Smooth muscle cell of the brain vasculature (primary cell): ENCODE measurements at places on chromosomes 16 and 17.
A peak's percentile ranks its signal among the peaks of the same experiment; 100 is the strongest.

GRCh38 chr17:2692781-2693135, 18.8 kb downstream of the CLUH start:
- DNase-seq, result no peak

GRCh38 chr16:88296437-88297177, 86.2 kb upstream of the ZNF469 start:
- no peak for DNase-seq

- DNase-seq, result no peak
Measured at GRCh38 chr16:89383095-89384003, 107.0 kb downstream of the ANKRD11 start.

DNA sequence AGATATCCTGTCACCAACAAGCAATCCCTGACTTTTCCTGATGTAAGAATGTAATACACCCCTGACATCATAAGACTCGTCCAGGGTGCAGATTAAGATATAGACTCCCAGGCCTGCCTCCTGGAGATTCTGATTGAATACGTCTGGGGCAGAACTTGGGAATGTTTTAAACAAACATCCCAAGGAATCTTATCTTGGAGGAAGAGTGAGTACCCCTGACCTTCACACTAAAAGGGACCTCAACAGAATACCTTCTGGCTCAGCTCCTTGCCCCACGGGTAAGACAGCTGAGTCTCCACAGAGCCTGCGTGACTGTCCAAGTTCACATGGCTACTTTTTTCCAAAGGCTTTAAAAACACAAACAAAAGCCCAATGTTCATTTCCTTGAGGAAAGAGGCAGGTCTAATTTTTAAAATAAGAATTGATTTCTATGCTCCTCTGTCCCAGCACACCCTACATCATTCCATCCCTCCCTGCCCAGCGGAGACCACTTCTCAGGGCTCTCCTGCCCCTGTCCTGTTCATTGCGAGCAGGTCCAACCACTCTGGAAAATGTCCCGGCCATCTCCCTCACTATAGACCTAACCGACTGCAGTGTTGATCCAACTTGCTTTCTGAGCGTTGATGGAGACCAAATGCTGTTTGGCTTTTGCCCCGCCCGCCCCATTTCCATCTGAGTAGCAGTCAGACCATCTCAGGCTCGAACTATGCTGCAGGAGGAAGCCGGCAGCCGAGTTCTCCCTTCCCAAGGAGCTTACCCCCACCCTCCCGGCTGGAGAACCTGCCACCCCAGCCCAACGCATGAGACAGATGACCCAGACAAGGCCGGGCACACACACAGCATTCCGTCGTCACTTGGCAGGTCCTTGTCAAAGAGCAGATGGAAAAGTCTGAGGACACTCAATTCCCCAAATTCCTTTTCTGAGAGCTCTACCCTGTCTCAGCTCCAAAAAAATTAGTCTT, 44.1 kb upstream of the MYH10 start:
- DNase-seq, result no peak

GRCh38 chr17:2406271-2406902, 5.5 kb upstream of the MNT start:
- DNase-seq, result no peak

- no peak for DNase-seq
Measured at GRCh38 chr17:51155416-51155815, 2.1 kb downstream of the NME1 start.

GRCh38 chr16:82404586-82405315, 222.0 kb upstream of the CDH13 start:
- no peak for DNase-seq

DNA sequence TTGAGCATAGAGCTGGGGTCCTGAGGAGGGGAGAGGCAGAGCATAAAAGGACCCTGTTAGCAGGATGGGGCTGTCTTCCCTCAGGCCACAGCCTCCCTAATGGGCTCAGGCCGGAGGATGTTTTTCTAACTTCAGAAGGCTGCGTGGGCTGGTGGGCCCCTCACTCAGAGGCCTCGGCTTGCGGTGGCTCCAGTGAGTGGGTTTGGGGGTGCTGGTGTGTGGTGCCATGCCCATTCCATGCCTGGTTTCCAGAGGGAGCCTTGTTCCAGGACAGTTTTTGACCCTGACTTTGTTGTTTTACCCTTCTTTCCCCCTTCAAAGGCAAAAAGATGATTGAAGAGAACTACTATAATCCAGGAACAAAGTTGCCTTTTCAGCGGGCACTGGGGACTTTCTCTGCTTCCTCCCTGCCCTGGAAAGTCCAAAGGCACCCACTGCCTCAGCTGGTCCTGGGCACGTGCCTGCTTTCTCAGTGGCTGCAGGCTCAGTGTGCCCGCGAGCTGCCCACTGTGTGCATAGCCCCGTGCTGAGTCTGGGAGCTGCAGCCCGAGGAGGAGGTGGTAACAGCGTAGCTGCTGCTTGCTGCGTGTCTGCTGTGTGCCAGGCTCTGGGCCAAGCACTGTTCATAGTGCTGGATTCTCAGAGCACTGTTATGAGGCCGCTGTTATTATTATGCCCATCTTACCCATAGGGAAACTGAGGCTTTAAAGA, 11.8 kb downstream of the NKD1 start:
- no peak for DNase-seq

DNA sequence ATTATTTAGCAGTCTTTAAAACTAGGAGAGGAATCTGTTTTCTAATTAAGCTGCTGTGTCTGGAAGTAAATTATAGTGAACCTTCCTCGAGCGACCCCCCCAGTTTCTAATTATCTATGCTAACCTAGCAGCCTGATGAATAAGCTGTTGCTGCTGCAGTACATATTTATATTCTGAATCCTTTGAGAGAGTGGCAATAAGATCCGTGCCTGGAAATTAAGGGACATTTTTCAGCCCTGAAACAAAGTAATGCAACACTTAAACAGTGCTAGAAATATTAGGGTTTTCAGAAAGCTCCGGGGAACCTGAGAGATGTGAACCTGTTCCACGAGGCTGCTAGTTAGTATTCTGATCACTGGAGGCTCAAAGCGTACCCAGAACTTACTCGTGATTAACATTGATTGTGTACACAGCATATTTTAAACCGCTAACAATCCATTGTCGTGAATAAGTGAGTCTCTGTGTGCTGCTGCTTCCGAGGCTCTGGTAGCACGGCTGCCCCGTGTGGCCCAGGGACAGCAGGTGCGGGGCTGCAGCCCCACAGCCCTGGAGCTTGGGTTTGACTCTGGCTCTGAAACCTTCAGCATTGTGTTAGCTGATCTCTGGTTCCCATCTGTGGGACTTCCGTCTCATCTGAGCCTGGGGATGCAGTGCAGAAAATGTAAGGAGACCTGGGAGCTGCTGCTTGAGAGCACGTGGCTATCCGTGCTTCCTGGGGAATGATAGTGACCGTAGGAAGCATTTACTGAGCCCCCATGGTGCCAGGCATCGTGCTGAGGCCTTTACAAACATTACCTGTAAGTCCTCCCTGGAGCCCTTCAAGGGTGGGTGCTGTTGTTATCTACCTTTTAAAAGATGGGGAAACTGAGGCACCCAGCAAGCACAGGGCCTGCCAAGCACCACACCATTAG, 190.9 kb upstream of the CHMP6 start:
- no peak for DNase-seq

GRCh38 chr17:69246726-69247375, 18.2 kb upstream of the ABCA10 start:
- DNase-seq, result peak; percentile 26

GRCh38 chr17:39122991-39123390, 28.4 kb downstream of the PLXDC1 start:
- no peak for DNase-seq

DNA sequence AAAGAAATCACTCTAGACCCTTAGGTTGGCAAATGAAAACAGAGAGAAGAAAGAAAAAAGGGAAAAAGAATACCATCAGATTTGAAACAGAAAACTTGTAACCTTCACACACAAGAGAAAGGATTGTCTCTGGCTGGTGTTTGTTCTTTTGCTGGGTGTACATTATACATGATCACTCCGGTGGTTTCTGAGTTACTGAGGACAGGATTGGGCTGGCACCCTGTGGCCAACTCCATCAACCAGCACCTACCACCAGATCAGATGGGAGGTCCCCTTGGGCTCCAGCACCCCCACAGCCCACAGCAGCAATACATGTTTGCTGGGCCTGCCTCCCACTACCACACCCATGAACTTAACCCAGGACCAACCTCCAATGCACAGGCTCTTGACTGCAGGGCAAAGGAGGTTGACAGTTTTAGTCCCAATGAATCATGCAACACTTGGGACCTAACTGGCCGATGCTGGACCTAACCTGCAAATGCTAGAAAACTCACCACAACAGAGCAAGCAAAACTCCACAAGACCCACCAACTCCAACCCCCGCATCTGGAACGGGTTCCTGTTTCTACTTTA, 308.3 kb downstream of the SOX9 start:
- DNase-seq, result no peak

DNA sequence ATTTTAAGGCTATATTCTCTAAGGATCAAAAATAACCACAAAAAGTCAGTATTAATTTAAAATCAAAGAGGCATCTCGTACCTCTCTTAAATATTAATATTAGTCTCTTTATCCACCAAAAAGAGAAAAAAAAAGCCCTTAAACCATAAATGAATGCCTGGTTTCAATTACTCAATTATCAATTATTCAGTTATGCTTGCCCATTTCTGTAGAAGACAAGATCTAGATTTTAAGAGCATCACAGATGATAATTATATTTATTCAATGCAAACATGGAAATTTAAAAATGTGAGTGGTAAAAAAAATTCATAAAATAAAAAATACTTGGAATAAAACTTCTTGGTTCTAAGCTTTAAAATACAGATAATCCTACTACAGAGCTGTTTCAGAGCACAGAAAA, 125.7 kb upstream of the CORO6 start:
- no peak for DNase-seq

- DNase-seq, result no peak
Measured at GRCh38 chr16:46743232-46743719, 4.9 kb downstream of the MYLK3 start.

GRCh38 chr16:56388209-56388608, 37.1 kb downstream of the AMFR start:
- no peak for DNase-seq

GRCh38 chr16:28537076-28537475, 1.7 kb downstream of the NUPR1 start:
- DNase-seq, result no peak

DNA sequence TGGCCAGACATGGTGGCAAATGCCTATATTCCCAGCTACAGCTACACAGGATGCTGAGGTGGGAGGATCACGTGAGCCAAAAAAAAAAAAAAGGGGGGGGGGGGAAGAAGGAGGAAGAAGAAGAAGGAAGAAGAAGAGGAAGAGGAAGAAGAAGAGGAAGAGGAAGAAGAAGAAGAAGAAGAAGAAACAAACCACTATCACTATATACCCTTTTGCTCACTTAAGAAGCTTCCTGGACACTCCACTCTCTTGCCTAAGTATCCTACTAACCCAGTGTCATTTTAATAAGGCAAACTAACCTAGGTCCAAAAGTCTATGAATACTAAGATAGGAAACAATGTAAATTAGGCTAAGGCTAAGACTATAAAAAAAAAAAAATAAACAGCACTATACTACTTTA, 54.8 kb downstream of the GPATCH8 start:
- DNase-seq, result no peak

- DNase-seq, result no peak
Measured at GRCh38 chr16:89444151-89444723, 46.1 kb downstream of the ANKRD11 start.

DNA sequence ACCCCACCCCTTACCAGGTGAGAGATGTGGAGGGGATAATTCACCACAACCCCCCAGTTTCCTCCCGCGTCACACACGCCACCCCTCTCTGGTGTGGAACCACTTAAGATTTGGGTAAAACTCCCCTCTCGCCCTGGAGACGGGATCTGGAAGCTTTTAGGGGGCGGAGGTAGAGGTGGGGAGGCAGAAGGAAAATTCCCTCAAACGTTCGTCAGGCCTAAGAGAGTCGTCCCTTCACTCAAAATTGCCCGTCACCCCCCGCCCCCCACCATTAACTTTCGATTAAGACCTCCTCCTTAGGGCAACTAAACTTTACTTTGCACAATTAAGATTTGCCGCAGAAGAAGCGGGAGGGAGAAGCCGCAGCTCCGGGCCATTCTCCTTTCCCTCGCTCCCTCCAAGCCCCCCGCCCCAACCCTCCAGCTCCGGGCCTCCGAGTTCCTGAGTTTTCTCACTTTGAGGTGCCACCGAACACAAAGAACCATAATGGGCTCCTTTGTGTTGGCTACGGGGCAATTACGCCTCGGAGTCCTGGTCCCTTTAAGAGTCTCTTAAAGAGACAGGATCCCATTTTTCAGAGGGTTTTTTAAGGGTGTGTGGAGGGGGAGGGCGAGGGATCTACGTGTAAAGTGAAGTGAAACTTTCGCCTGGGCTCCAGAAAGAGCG, 985 bp upstream of the FZD2 start:
- DNase-seq, result no peak

GRCh38 chr16:66265048-66265415, 101.5 kb upstream of the CDH5 start:
- no peak for DNase-seq

- DNase-seq, result no peak
Measured at GRCh38 chr17:19421926-19422325, 10.9 kb downstream of the RNF112 start.

- no peak for DNase-seq
Measured at GRCh38 chr17:50106393-50107131, 11.4 kb downstream of the PDK2 start.

- no peak for DNase-seq
Measured at GRCh38 chr17:82301916-82302567, 15.4 kb downstream of the CD7 start.

DNA sequence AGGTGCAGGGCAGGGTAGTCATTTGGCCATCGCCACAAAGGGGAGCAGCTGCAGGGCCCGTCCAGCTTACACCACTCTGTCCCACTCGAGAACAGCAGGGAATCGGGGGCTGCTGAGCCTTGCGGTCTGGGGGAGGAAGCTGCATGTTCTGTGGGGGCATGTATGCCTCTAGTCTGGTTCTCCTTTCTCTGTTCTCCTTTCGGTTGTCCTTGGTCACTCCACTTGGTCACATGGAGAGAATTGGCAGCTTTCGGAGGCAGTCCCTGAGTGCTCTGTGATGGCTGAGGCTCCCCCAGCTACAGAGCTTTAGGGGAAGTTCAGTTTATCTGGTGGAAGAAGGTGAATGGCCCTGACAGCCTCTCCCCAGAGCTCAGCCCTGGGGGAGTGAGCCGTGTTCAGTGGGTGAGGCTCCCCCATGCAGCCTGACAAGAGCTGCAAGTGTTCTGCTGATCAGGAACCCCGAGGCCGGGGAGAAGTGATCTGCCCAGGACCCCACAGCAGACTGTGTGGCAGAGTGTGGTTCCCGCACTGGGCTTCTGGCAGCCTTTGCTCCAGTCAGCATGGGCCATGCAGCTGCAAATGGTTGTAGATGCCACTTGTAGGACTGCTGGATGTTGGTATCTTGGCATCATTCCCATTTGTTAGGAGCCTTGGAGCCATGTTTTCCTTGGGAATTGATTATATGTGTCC, 22.3 kb upstream of the SMPD3 start:
- no peak for DNase-seq

GRCh38 chr17:7650509-7651096, at the start of gene ATP1B2:
ATP1B2 (plus strand) TSS chr17:7650926; CDS start chr17:7651519, 593 bp downstream.
- no peak for DNase-seq
